ENCODE measurements at places on chromosomes 7 and 10.

GRCh38 chr7:79930604-79931003 is 204.0 kb upstream of the GNAI1 start:
- DNase-seq = no peak

GRCh38 chr10:68099736-68100135 is 9.6 kb upstream of the MYPN start:
- no peak for DNase-seq

- peak; percentile 78 for DNase-seq
Observed at GRCh38 chr7:99562832-99563231, 4.4 kb downstream of the ZNF655 start.

GRCh38 chr10:128804411-128804810 is 662.6 kb upstream of the MGMT start:
- DNase-seq = no peak

DNA sequence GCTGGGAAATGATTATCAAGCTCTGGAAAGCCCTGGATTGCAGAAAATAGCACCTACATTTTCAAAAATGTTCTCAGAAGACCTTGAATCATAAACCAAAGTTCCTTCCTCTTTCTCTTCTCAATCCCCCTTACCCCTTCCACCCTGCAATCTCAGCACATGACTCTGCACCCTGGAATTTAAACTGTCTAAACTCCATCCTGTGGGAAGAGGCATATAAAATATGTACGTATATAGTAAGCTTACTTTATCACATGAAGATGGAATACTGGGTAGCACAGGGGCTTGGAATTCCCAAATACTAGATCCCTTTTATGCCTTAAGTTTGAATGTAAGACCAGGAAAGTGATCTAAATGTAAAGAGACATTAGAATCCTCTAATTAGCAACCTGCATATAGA is 7.7 kb downstream of the AGMO start:
- DNase-seq = no peak

GRCh38 chr7:46880508-46881196 is 701.3 kb downstream of the TNS3 start:
- DNase-seq = no peak

GRCh38 chr7:38335128-38335491 is 61.7 kb upstream of the TARP start:
- DNase-seq = no peak

Data from hematopoietic multipotent progenitor cell treated with erythropoietin and hydrocortisone succinate and interleukin-3 and kit ligand, for 17 days (in vitro differentiated cells).